Stimulated activated CD8-positive, alpha-beta memory T cell treated with anti-CD3 and anti-CD28 coated beads, Interleukin-4, amount 100 ng/mL, for 4 hours (primary cell): ENCODE measurements at places on chromosomes 3 and 15.

- no peak for DNase-seq
These were observed 76.1 kb upstream of the PHLDB2 start for GRCh38 chr3:111782943-111783342.

DNA sequence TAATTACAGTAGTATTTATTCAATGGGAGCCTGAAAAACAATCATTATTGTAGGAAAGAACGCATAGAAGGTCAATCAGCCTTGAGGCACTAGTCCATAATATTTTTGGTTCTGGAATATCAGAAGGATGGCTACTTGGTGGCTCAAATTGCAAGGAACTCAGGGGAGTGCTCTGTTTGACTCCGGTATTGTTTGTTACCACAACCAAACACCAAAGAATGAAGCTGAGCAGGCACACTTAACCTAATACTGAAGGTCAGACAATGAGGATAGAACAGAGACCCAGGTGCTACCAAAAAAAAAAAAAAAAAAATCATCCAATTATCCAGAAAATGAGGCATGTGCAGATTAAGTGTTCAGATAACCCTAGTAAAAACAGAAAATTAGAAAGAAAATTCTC is 11.1 kb upstream of the SATB1 start:
- no peak for DNase-seq

- no peak for DNase-seq
These were observed 281.3 kb downstream of the WDR72 start for GRCh38 chr15:53477981-53478766.

DNA sequence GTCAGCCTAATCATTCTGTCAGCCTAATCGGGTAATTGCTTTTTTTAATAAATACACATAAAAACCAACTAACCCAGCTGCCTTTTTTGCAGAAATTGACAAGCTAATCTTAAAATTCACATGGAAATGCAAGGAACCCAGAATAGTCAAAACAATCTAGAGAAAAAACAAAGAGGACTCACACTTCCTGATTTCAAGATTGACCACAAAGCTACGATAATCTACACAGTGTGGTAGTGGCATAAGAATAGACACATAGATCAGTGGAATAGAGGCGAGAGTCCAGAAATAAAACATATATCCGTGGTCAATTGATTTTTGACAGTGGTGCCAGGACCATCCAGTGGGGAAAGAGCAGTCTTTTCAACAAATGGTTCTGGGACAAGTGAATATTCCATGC is 2.4 kb upstream of the C3orf20 start:
- no peak for DNase-seq

- DNase-seq, result no peak
These were observed 5.0 kb upstream of the IL17RE start for GRCh38 chr3:9897408-9898372.

DNA sequence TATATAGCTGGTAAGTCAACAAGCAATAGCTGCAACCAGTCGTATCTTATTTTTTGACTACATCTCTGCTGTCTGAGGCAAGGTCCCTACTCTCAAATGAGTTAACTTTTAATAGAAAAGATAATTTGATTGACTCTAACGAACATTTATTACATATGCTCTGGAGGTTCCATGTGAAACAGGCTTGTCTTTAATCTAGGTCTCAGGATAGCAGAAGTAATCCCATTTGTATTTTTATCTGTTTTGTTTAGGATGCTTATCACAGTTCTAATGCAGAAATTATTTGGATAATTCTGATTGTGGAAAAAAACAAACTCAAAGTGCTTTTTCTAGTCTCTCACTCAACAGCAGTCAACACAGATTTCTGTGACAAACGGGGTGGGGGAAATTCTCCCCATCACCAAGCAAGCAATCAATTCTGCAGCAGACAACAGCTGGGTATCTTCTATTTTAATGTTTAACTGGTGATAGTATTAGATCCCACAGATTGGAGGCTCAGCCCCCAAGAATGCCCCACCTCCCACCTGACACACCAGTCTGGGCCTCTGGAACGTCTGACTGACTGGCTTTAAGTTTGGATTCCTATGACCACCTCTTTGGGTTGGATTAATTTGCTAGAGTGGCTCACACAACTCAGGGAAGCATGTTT is 58.8 kb downstream of the ITPR1 start:
- no peak for DNase-seq

- DNase-seq, result no peak
These were observed 516.7 kb downstream of the MECOM start for GRCh38 chr3:169146866-169147237.
